Ureter (tissue), 1 donor: ENCODE measurements at places on chromosomes 13 and 19. TPM values are rescaled to one million over a fixed set of nuclear protein-coding genes. Genes with fewer than 3 reads are reported as not detected.
A peak's percentile ranks its signal among the peaks of the same experiment; 100 is the strongest.

Gene PRR22
- total RNA-seq: 7.3 TPM

GRCh38 chr19:54473071-54473891 is at the start of gene CDC42EP5:
Gene CDC42EP5, minus strand, starts transcription at chr19:54473296. Its CDS starts 7,749 bp downstream, at chr19:54465547.
- DNase-seq: peak; percentile 85

DNA sequence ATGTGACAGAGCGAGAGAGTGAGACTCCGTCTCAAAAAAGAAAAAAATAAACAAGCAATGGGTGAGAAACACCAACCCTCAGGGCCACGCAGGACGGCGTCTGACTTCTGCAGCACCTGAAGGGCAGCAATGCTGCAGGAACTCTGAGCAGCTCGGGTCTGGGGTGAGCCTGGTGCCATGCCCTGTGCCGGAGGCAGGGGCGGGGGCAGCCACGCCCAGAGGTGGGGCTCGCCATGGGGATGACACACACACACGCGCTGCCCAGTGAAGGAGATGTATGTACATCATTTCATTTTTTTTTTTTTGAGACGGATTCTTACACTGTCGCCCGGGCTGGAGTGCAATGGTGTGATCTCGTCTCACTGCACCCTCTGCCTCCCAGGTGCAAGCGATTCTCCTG is 24.3 kb downstream of the GPX4 start:
- no peak for DNase-seq

Gene LRRC8E
- 8.5 TPM for total RNA-seq

GRCh38 chr19:33505148-33505547 is 16.4 kb downstream of the PEPD start:
- no peak for DNase-seq

DNA sequence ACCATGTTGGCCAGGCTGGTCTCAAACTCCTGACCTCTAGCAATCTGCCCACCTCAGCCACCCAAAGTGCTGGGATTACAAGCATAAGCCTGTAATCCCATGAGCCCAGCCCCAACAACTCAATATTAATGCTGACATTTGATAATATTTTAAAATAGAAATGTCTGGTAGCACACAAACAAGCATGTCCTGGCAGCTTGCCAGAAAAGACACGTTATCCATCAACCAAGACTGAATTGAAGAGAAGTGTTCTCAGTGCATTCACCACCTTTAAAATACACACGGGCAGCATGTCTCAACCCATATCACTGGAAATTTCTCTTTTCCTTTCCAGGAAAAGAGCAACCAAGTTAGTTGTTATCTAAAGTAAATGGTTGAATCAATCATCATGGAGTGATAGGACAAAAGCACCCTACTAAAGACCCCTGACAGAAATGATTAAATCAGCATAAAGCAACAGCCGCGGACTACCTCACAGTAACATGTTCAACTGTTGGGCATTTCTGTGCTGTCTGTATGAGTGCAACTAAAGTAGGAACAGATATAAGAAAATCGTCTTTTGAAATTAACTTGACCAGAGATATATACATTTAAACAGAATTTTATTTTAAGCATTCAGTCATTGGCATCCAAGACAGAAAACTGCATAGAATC is 25.0 kb downstream of the LHFPL6 start:
- no peak for DNase-seq

DNA sequence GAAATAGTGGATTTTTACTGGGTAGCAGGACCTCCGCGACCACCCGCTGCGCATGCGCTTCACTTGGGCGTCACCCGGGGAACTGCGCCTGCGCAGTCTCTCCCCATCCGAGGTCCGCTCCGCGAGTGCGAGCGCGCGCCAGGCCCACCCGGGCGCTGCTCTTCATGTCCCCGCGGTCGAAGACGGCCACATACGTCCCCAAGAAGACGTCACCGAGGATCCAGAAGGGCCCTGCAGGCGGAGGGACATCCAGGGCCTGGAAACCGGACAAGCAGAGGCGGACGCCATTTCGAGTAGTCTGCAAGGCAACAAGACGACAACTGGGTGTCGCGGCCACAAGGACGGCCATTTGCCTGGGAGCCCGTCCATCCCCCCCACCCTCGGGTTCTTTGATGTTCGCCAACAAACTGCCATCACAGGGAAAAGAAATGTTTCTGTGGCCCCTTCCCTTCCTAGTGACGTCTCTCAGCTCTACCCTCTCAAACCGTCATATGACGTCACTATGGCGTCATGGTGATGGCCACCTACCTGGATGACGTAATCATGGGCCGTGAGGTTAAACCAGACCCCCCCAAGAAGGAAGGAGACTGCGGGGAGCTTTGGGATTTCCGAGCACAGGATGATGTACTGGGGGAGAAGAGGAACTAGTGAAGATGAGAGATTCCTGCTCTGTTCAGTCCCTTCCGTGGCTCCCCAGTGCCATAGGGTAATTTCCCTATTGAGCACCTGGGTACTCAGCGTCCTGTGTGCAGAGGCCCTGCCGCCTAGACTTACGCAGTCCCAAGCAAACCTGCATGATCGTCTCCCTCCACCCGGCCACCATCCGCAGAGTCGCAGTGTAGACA is 6.7 kb downstream of the NAPSA start:
- no peak for DNase-seq

- DNase-seq: no peak
These were observed 18.2 kb downstream of the DPRX start for GRCh38 chr19:53649746-53650593.

DNA sequence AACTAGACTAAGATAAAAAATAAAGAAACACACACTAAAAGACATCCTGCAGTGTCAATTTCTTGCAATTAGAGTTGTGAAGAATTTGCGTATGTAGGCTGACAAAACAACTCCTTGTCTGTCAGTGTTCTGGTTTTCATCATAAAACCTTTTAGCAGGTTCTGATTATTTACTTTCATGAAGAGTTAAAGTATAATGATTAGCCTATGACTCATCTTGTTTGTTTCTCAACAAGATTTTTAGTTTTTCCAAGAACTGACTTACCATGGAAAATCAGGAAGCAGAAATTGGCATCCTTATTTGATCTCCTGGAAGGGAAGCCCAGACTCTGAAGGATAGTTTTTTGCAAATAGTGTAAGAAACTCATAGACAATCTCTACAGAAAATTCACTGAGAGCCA is 848.7 kb upstream of the PCDH9 start:
- no peak for DNase-seq

- DNase-seq: no peak
These were observed 23.3 kb upstream of the POSTN start for GRCh38 chr13:37621811-37622361.

DNA sequence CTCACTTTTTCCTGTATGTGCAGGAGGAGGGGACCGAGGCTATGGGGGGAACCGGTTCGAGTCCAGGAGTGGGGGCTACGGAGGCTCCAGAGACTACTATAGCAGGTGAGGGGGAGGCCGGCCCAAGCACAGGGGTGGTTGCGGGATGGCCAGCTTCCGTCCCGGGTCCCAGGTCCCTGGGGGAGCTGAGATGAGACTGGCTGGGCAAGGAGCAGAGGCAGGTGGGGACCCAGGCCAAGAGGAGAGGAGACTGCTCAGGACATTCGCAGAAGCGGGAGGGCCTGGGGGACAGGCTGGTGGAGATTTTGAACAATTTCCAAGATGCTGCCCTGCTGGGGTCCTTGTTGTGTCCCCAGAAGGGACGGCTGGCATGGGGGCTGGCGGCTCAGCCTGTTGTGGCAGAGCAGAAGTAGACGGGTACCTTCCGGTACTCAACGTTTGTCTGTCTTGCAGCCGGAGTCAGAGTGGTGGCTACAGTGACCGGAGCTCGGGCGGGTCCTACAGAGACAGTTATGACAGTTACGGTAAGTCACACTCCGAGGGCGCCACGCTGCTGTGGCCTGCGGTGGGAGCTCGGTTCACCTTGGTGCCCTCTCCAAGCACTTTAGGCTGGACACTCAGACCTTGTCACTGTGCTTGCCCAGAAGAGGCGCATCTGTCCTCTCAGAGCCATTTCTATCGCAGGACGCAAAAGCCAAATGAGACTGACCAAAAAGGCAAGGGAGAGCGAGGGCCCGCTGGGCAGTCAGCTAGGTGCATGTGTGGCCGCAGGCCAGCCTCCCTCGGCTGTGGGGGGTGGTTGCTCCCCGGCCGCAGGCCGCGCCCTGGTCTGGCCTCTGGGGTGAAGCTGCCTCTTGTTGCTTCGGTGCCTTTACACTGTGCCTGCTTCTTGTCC is 2.6 kb downstream of the CIRBP start:
- DNase-seq: no peak

DNA sequence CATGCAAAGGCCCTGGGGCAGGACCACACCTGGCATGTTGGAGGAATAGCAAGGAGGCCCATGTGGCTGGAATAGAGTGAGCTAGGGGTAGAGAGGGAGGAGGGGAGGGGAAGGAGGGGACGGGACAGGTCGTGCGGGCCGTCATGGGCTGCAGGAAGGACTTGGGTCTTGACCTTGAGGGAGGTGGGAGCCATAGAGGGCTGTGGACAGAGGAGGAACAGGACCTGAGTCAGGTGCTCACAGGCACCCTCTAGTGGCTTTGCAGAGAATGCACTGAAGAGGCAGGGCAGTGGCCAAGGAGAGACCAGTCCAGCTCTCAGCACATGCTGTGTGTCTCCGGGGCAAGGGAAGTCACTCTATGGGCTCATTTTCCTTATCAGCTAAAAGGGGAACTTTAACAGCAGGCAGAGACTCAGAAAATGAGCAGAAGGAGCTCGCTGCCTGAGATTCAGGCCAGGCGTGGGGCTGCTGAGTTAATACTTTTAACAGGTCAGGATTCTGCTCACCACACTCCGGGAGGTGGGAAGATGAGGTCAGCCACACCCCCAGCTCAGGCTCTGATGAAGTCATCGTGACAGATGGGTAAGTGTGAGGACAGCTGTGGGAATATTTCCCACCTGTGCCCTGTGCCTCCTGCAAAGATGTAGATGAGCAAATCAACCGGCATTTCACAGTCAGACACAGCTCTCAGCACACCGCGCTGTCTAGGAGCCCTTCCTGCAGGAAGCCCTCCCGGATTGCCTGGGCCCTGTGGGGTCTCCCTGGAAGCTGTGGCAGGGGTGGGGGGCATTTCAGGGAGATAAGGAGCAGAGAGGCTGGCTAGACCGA is 6.0 kb upstream of the TNFAIP8L1 start:
- DNase-seq: peak; percentile 55

- no peak for DNase-seq
These were observed 66.8 kb downstream of the MRPL57 start for GRCh38 chr13:21243045-21243897.

Gene CYP4F12
- 98.1 TPM for total RNA-seq

Gene SLC7A10
- not detected for total RNA-seq

Gene KLK8
- total RNA-seq: not detected

GRCh38 chr13:61727767-61728166 is 312.1 kb upstream of the PCDH20 start:
- DNase-seq: no peak

DNA sequence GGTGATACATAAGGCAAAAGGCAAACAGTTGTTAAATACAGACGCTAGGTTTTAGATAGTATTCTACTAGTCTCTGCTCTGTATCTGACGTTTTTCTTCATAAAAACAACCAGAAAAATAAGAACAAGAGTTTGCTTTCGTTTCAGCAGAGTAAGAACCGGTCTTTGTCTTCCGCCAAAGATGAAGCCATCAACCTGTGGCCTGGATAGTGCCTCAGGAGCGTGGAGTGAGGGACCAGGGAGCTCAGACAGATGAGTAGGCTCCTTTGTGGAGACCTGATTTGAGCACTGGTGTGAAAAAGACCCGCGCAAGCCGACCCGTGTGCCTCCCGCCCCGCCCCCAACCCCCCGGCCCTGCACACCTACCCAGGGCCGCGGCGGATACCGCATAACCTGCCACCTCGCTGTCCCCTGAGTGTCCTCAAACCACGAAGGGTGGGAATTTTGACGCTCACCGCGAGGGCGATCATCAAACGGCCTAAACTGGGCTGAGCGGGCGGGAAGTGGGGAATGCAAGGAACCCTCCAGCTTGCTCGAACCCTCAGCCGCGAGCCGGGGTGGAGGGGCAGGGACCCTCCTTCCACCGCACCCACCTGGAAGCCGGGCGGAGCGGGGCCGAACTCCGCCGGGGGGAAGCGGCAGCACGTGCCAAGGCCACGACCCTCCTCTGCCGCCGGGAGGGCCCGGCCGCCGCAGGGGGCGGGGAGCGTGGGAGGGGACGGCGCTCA is 866 bp upstream of the LMO7 start:
- no peak for DNase-seq

Gene LENG9
- 10.2 TPM for total RNA-seq

Gene SGCG
- 0.55 TPM for total RNA-seq

GRCh38 chr19:1560286-1560882 is 7.7 kb downstream of the MEX3D start:
- DNase-seq: no peak
